ENCODE measurements at places on chromosomes 1 and 21.

- no peak for DNase-seq
Observed at GRCh38 chr1:9078752-9079500, 9.5 kb upstream of the SLC2A5 start.

GRCh38 chr1:78790174-78790573, 140.5 kb downstream of the IFI44 start:
- no peak for DNase-seq

DNA sequence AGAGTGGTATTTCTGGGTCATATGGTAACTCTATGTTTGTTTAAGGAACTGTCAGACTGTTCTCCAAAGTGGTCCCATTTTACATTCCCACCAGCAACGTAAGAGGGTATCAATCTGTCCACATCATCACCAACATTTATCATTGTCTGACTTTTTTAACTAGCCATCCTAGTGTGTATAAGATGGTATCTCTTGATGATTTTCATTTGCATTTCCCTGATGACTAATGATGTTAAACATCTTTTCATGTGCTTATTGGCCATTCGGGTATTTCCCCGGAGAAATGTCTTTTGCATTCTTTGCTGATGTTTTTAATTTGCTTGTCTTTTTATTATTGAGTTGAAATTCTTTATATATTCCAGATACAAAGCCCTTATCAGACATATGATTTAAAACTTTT, 370.1 kb upstream of the NR5A2 start:
- DNase-seq, result no peak

DNA sequence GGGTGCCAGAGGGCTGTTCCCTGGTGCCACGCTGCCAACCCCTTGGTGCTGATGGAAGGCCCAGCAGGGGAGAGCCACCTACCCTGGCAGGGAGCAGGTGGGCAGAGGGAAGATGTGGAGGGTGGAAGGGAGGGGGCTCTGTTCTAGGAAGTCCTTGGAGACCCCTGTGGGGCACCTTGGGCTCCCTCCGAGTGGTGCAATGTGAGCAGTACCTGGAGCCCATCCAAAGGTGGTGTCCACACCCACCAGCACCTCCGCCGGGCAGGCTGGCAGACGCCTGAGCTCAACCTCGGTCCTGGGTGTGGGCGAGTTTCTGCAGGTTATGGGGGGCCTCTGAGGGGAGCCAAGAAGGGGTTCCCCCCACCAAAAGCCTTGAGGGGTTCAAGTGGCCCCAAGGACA, 11.3 kb upstream of the DNMT3L start:
- no peak for DNase-seq

- DNase-seq, result no peak
Observed at GRCh38 chr1:195030793-195031192, 1577.4 kb downstream of the KCNT2 start.

- DNase-seq, result no peak
Observed at GRCh38 chr1:233364695-233365539, 37.4 kb downstream of the MAP3K21 start.

DNA sequence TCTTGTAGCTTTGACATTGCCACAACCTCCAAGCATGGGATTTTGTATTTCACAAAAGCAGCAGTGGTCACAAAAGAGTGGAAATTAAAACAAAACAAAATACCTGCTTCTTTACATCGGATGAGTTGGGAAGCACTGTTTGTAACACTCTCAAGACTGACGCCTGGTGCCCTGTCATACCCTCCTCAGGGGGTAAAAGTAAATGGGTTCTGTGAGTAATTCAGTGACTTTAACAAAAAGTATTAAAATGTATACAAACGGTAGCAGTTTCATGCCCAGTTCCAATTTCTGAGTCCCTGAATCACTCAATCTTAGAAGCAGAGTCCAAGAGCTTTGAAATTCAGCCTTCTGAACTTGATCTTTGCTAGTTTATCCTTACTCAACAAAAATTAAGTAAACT, 152.5 kb downstream of the TIAM1 start:
- DNase-seq, result no peak

DNA sequence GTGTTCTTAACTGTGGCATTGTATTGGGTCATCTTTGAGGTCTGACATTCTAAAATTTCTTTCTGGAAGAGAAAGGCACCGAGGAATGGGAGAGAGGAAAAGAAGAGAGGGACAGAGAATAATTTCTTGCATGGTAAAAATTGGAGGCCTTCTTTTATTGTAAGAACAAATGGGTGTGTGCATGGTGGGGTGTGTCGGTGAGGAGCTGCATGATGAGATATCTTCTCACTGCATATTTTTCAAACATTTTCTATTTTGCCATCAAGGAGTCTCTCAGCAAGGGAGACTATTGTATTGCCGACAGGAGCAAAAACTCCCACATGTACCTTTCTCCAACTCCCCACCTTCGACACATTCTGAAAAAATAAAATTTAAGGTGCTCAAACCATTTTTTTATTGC, 6.5 kb upstream of the CTSE start:
- DNase-seq, result no peak

DNA sequence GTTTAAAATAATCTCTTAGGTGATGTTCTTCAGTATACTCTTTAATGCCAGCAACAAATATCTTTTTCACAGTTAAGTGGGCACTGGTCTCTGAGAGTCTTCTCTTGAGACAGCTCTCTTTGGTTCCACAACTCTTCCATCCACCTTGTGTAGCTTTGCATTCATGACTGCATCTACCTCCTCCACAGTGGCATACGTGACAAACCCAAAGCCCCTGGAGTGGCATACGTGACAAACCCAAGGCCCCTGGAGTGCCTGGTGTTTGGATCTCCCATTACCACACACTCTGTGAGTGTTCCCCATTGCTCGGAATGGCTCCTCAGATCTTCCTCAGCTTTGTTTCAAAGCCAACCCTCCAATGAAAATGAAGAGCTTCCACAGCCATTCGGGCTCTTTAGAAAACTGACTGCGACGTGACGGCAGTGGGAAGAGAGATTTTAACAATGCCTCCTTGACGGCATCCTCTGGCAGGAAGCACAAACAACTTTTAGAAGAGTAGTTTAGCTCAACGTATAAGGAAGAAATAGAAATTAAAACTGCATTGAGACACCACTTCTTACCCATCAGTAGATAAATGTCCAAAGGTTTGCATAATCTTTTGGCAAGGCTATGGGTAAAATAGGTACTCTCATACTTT, 45.8 kb downstream of the SLC30A7 start:
- DNase-seq, result no peak

DNA sequence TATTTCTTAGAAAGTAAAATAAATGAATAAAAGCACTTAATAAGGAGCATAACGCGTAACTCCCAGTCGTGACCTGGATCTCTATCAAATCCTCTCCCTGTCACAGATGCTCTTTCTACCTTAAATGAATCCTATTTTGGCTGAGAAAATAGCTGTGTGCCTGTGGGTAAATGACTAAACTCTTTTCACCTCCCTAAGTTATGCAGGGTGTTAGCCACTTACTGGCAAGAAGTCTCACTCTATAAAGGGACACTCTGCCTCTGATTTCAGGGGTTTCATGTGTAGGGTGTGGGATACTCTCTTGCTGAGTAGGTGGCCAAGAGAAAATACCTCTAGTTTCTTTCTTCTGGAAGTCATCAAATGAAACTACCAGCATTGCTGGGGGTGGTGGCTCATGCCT, 24.3 kb upstream of the PPP1R15B start:
- DNase-seq, result no peak

DNA sequence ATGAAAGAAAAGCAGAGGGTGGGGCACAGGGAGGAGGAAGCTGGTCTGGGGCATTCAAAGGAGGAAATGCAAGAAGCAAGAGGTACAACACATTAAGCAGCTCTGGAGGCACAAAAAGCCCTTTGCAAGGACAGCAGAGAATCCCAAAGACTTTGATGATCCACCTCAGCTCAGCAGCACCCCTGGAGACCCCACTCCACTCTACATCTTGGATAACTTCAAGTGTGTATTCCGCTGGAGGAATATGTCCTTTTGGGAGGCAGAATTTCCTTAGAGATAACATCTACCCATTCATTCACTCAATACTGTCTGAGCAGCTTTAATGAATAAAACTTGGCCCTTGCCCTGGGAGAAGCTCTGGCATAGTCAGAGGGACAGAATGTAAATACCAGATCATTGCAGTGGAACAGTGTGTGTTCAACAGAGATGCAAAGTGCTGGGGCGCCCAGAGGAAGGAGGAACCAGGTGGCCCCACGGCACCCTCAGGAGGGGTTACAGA, 599.7 kb downstream of the KIF26B start:
- no peak for DNase-seq

- no peak for DNase-seq
Observed at GRCh38 chr1:240405751-240406150, 206.2 kb downstream of the GREM2 start.

DNA sequence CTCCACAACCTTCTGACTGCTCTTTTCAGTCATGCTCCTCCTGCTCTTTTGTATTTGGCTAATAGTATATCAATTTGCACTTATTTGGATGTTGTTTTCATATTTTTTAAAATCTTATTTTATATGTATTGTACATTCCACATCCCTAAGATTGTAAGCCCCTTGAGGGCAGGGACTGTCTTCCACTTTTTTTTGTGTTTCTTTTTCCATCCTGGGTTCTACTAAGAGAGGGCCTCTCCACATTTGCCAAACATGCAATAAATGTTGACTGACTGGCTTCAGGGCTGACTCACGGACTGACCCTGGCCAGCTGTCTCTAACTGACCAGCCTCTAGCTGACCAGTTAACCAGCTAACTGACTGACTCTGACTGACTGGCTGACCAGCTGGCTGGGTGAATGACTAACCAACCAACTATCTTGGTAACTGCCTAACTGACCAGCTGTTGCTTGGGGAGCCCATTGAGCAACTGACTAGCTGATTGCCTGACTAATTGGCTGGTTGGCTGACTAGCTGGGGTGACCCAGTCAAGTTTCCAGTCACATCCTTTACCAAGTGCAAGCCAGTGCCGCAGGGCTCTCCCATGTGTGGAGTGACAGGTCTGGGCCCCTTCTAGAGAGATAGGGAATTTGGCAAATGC, 16.1 kb downstream of the CSF1 start:
- no peak for DNase-seq

DNA sequence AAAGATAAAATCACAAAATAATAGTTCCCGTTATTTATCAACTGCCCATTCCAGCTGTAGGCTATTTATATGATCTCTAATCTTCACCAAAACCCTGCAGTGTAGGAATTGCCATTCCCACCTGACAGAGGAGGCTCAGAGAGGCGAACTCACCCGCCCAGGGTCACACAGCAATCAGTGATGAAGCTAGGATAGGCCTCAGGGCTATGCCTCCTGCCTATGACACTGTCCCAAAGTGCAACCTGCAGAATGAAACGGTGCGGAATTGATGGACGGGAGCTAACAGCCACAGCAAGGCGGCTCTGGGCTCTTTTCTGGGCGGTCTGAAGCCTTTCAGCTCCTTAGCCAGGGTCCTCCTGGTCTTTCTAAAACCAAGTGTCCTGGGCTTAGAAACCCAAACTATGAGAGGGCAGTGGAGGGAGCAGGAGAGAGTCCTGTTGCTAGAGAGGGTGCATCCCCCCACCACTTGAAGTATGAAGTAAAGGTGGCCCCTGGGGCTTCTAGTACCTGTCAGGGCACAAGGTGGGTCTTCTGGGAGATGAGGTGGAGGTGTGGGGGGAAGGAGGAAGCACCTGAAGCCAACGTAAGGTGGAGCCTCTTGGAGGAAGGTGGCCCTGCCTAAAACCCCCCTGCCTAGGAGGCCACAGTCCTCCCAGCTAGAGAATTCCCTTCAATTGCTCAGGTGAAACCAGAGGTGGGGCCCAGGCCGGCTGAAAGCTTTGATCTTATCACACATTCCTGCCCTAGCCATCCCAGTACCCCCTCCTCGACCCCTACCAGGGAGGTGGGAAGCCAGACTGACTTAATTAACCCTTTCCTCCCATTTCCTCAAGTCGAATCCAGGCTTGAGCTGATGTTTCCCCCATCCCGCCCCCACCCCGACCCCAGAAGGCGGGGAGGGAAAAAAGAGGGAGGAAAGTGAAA, 14.8 kb downstream of the HSPG2 start:
- DNase-seq, result no peak

GRCh38 chr1:204377800-204378668, 18.3 kb upstream of the PLEKHA6 start:
- no peak for DNase-seq

DNA sequence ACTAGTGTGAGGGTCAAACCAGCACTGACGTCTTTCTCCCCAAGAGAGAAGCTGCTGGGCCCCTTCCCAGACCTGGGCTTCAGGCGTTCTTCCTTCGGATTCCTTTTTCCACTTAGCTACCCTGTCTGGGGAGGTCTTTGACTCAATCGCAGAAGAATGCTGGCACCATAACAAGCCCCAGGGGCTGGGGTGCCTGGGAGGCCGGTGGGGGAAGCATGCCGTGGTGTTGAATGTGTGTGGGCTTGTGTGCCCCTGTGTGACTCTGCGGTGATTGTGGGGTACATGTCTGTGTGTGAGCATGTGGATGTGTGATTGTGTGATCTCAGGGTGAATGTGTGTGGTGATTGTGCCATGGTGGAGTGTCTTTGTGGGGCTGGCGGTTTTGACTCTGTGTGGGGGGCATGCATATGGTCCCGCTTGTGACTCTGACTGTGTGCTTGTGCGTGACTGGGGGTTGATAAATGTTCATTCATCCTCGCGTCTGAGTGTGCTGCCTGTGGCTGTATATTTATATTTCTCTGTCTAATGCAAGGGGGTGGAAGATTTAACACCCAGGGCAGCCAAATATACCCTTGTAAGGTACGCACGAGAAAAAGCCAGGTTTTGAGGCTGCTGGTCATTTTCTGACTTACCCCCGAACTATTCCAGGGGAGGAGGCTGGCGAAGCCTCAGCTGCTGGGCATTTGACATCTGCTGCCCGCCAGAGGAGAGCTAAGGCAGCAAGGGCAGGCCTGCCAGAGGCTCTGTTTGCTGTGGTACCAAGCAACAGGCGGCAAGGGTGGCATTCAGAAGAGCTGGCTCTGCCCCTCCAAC, 1.1 kb upstream of the SYNC start:
- peak; percentile 96 for DNase-seq

DNA sequence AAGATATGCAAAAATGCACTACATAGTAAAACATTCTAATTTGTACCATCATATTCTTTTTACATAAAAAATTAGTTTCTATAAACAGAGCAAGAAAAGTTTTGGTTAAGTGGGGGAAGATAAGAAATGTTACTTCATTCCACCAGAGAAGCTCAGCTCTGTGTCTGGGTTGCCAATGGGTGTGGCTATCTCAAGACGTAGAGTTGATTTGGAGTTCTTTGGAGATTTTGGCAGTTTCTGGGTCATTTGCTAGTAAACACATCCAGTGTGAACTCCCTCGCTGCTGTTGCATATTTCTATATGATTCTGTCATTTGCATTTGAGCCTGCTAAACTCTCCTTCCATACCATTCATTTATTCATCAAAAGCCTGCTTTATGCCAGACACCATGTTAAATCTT, 7.2 kb downstream of the RGL1 start:
- no peak for DNase-seq
